ENCODE measurements at places on chromosomes 12 and 14. TPM values are rescaled to one million over a fixed set of nuclear protein-coding genes. Genes with fewer than 3 reads are reported as not detected.

Gene PA2G4
- 145 TPM for total RNA-seq

Gene DENND5B
- total RNA-seq: 5.6 TPM

Gene P2RX2
- total RNA-seq: not detected

Gene RTN1
- total RNA-seq: 2.6 TPM

Gene OR4K13
- not detected for total RNA-seq

Gene NPAS3
- total RNA-seq: 5.6 TPM

Gene RNASE1
- 1.7 TPM for total RNA-seq

Gene TM7SF3
- 82.5 TPM for total RNA-seq

Gene SMCO2
- total RNA-seq: not detected

Gene PROX2
- total RNA-seq: not detected

Gene SRGAP1
- 9.8 TPM for total RNA-seq

Gene PYGL
- total RNA-seq: 32.3 TPM

Gene RNASE7
- not detected for total RNA-seq

Gene ZCCHC8
- 8.9 TPM for total RNA-seq

Gene E2F7
- total RNA-seq: 10.3 TPM

Gene TAS2R31
- total RNA-seq: 0.39 TPM

Gene PTPN6
- 1.0 TPM for total RNA-seq

Gene GLT8D2
- total RNA-seq: 13.1 TPM

Gene CNTN1
- total RNA-seq: 1.7 TPM

Gene ZDHHC22
- total RNA-seq: not detected

Gene BRI3BP
- 4.7 TPM for total RNA-seq

Gene COCH
- 0.39 TPM for total RNA-seq

Gene DENR
- total RNA-seq: 30.1 TPM

Gene CIDEB
- 0.16 TPM for total RNA-seq

Gene TAMALIN
- 19.5 TPM for total RNA-seq

Gene PMCH
- total RNA-seq: not detected

Gene TAS2R19
- total RNA-seq: not detected

Gene GLI1
- 2.7 TPM for total RNA-seq

Gene GPR84
- 0.13 TPM for total RNA-seq

Gene CACNA2D4
- total RNA-seq: 1.8 TPM

Gene SLCO1A2
- not detected for total RNA-seq

Gene CPM
- total RNA-seq: 5.2 TPM

Gene POTEG
- not detected for total RNA-seq

Gene REP15
- total RNA-seq: not detected

Gene SIRT4
- total RNA-seq: 5.6 TPM

Gene MIP
- not detected for total RNA-seq

Gene SLC17A8
- total RNA-seq: not detected

Gene EP400
- total RNA-seq: 13.9 TPM

Gene KRT81
- 0.64 TPM for total RNA-seq

Gene UBC
- total RNA-seq: 1,251 TPM

Gene SLC5A8
- not detected for total RNA-seq

Gene NGB
- not detected for total RNA-seq

Gene TPH2
- not detected for total RNA-seq

Gene LRP1-AS
- not detected for total RNA-seq

Gene DLGAP5
- total RNA-seq: 18.1 TPM

Gene TRPV4
- total RNA-seq: 8.7 TPM

Gene ADSS1
- total RNA-seq: 24.9 TPM
